Fibroblast of skin of left biceps (primary cell): ENCODE measurements at places on chromosomes 7 and 10.

DNA sequence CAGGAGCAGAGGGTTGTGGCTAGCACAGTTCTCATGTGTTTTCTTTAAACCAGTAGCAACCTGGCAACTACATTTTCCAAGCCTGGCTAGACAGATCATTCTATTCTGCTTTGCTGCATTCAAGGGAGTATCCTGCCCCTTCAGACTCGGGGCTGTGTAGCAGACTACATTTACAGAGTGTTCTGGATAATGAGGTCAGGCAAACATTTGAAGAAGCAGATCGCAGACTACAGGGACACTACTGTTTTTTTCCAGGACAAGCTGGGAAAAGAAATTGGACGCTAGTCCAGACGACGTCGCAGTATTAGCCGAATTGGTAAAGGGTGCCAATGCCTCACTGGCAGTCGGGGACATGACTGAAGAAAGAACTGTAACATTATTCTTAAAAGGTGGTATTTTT is 61.0 kb upstream of the PAPSS2 start:
- no peak for DNase-seq

DNA sequence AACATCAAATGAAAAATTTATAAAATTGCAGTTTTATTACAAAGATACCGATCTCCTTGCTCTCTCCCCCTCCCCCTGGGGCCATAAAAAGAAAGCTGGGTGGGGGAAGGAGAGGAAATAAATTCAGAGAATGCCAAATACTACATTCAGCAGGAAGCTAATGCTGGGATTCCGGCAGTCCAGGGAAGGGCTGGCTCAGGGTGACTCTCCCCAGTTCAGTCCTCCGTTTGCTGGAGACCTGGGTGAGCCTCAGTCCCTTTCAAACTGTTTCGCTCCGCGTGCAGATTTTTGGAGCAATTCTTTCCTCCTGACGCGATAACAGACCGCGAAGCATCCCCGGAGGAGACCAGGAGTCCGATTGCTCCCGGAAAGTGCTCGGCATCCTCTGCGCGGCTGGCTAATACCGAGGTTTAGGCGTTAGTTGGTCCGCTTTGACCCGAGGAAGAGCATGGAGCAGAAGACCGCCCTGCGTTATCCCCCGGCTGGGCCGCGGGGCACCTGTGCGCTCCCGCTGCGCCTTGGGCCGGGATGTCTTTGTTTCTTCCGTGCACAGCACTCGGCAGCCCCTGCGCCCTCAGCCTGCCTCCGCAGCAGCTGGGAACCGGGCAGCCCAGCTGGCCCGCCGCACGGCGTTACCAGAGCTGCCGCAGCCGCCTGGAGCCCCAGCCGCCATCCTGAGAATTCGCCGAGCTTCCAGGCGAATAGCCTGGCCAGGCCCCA is 3.9 kb upstream of the HOXA2 start:
- no peak for DNase-seq

GRCh38 chr7:35985126-35985754 is 167.8 kb upstream of the EEPD1 start:
- DNase-seq: peak; percentile 34

GRCh38 chr7:152050547-152050971 is 25.1 kb downstream of the GALNT11 start:
- peak; percentile 9 for DNase-seq

DNA sequence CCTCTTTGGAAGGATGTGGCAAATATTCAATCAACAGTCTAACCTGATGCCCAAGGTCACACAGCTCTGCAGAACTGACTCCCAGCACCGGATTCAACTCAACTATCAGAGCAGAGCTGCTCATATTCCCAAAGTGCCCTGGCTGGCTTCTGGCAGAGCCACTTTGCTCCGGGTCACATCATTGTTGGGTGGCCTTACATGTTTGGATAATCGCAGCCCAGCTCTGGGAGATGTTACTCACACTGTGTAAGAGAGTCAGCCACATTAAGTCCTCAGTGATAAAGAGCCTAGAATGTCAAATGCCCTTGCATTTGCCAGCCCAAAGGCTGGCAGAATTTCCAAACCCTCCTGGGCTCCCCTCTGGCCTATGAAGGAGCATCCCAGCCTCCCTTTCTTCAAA is 79.8 kb upstream of the PDE1C start:
- DNase-seq: no peak

GRCh38 chr7:122103064-122103463 is 41.0 kb downstream of the AASS start:
- no peak for DNase-seq

GRCh38 chr7:2641406-2642393 is 9.9 kb downstream of the TTYH3 start:
- DNase-seq: peak; percentile 78

- DNase-seq: no peak
These were observed 669.9 kb downstream of the AUTS2 start for GRCh38 chr7:70268179-70268578.

GRCh38 chr10:3248526-3249306 is 76.1 kb upstream of the PITRM1 start:
- peak; percentile 85 for DNase-seq

- no peak for DNase-seq
These were observed 244.2 kb downstream of the MGMT start for GRCh38 chr10:129711291-129711690.

DNA sequence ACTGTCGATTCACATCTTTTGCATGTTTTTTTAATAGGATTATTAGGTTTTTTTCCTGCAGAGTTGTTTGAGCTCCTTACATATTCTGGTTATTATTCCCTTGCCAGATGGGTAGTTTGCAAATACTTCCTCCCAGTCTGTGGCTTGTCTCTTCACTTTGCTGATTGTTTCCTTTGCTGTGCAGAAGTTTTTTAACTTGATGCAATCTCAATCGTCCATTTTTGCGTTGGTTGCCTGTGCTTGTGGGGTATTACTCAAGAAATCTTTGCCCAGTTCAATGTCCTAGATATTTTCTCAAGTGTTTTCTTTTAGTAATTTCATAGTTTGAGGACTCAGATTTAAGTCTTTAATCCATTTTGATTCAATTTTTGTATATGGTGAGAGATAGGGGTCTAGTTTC is 95.4 kb downstream of the TBXAS1 start:
- no peak for DNase-seq

DNA sequence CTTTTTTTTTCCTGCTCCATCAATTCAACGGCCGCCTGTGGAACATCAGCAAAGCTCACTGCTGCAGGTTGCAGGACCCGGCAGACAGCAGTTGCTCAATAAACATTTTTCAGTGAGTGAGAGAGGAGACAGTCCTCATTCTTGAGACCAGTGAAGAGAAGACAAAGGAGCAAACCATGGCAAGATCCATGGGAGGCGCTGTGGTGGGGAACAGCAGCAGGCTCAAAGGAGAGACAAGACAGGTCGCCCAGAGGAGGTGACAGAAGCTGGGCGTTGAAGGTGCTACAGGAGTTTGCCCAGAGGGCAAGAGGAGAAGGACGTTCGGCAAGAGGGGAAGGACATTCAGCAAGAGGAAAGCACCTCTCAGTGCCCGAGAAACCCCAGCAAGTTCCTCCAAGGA is 74.5 kb upstream of the FGFR2 start:
- no peak for DNase-seq

DNA sequence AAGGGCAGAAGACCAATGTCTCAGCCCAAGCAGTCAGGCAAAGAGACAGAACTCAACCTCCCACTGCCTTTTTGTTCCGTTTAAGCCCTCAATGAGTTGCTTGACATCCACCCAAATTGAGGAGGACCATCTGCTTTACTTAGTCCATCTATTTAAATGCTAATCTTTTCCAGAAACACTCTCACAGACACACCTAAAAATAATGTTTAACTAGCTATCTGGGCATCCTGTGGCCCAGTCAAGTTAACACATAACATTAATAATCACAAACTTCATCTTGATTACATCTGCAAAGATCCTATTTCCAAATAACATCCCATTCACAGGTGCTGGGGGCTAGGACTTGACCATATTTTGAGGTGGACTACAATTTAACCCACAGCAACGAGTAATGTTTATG is 115.7 kb downstream of the RAB11FIP2 start:
- no peak for DNase-seq

GRCh38 chr10:43340101-43340500 is 31.3 kb upstream of the FXYD4 start:
- DNase-seq: no peak

- no peak for DNase-seq
These were observed 165.7 kb upstream of the MAGI2 start for GRCh38 chr7:79619216-79619615.

- DNase-seq: no peak
These were observed 31.6 kb downstream of the MAD1L1 start for GRCh38 chr7:2201128-2201527.

DNA sequence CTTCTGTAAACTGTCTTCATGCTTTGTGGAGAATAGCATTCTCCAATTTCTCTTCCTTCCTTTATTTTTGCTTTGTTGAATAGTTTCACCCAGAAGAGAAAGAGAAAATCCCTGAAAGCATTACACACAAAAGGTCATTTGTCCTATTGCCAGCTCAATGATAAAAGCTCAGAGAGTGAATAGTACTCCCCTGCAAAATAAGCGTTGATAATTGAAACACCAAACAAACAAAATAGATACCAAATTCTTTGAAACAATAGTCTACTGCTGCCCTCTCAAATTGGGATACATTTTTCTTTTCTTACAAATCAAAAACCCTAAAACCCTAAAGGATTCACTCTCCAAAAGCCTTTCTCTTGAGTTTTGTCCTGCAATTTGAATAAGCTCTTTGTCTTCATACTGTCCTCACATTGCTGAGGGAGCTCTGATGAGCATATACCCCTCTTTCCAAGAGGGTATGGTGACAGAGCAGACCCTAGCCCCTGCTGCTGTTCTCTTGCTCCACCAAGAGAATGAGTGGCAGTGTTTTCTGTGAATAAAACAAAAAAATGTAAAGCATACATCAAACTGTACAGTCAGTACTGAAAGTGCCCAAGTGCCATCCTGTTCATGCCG is 134.4 kb downstream of the CSTF2T start:
- DNase-seq: no peak

DNA sequence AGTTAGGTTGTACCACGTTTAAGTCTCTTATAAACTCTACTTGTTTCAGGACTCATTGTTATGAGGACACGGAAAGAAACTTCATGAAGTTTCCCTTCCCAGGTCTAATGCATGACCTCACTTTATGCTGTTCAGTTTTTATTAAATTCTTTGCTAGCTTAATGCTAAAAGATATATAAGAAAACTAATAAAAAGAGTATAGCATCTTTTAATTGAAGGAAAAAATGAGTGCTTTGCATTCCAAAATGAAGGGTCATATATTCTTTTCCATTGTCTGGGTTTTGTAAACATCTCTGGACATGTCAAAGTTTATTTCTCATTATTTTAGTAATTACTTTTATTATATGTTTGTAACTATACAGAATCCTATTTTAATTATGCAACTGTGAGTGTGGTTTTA is 255.8 kb downstream of the CREB5 start:
- no peak for DNase-seq

GRCh38 chr10:103572347-103573204 is 79.1 kb downstream of the NEURL1 start:
- DNase-seq: no peak

DNA sequence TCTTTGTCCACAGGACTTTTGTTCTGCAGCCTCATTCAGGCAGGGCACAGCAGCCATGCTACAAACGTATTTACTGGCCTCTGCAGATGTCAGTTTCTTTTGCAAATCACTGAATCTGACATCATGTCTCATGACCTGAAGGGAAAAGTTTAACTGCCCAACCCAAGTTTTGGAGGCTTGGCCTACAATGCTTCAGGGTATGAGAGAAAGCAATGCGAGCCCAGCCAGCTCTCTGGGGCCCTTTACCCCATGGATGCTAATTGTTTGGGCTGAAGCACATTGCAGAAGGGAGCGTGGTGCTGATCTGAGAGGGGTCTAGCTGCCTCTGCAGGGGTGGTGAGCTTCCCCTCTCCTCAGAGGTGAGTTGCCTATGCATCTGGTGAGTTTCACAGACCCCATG is 179.9 kb upstream of the CXCL12 start:
- DNase-seq: no peak

DNA sequence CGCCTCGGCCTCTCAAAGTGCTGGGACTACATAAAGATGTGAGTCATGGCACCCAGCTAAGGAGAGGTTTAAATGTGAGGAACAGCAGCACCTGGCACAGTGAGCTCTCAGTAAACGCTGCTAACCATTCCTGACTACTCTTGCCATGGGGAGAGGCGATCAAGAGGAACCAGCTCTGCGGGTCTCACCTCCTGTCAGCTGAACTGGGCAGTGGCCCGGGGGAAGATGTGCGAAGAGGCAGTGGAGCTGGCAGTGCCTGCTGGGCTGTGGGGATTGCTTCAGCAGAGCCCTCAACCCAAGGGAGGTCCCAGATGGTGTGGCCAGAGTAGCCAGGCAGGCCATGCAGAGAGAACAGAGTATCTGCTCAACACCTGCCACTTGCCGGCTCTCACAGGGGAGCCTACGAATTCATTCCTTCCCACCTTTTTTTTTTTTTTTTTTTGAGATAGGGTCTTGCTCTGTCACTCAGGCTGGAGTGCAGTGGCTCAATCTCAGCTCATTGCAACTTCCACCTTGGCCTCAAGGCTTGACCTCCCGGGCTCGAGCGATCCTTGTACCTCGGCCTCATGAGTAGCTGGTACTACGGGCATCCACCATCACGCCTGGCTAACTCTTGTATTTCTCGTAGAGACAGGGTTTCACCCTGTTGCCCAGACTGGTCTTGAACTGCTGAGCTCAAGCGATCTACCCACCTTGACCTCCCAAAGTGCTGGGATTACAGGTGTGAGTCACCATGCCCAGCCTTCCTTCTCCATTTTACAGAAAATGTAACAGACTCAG is 6.8 kb downstream of the POLM start:
- no peak for DNase-seq

- peak; percentile 2 for DNase-seq
These were observed 38.2 kb downstream of the AVL9 start for GRCh38 chr7:32533276-32534029.

DNA sequence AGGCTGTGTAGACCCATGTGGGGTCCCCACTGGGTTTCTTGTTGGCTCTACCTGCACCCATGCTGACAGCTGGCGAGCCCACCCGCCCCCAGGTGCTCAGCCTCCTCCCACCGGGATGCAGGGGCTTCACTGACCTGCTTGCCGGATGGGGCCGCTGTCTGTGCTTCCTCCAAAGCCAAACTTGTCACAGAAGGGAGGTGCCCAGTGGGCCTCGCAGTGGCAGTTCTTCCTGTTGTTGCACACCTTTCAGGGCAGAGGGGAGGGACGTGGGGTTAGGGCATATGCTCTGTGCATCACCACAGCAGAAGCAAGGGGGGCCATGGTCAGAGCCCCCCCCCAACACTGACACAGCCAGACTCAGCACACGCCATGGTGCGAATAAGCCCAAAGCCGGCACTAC is 146.5 kb downstream of the FANK1 start:
- DNase-seq: no peak

GRCh38 chr7:96308950-96309263 is 13.0 kb downstream of the SLC25A13 start:
- DNase-seq: no peak

GRCh38 chr7:90119178-90119971 is 34.9 kb upstream of the STEAP1 start:
- DNase-seq: no peak
